ENCODE measurements at places on chromosomes 3 and 15.

DNA sequence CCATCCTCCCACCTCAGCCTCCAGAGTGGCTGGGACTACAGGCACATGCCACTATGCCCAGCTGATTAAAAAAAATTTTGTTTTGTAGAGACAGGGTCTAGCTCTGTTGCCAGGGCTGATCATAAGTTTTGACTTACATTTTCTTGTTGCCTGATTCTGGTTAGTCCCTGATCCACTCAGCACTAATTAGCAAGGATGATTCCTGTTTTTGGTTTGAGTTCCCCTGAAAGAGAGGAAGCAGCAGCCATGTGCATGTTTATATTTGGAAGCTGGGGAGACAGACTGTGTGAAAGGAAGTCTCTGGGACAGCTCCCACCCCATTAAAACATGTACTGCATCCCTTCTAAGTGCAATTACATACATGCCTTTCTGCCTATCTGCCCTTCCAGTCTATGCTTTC is 3.6 kb upstream of the NCK1 start:
- no peaks in the 10 kb centered on the region for H3K27me3 ChIP-seq
- H3K36me3 ChIP-seq = no peaks in the 10 kb centered on the region
- DNase-seq = no peak
- H3K4me1 ChIP-seq = peaks cover 7% of the 10 kb centered on the region
- H3K4me3 ChIP-seq = no peak overlapping the region
- H3K27ac ChIP-seq = no peak overlapping the region

GRCh38 chr3:153539263-153539662 is 377.2 kb downstream of the RAP2B start:
- no peak for DNase-seq
- H3K4me1 ChIP-seq = no peaks in the 10 kb centered on the region
- H3K27me3 ChIP-seq = no peaks in the 10 kb centered on the region
- no peak overlapping the region for H3K27ac ChIP-seq
- H3K4me3 ChIP-seq = no peak overlapping the region
- H3K36me3 ChIP-seq = no peaks in the 10 kb centered on the region

GRCh38 chr3:100891827-100892226 is 101.4 kb downstream of the ABI3BP start:
- H3K4me1 ChIP-seq = no peaks in the 10 kb centered on the region
- H3K36me3 ChIP-seq = no peaks in the 10 kb centered on the region
- H3K4me3 ChIP-seq = no peak overlapping the region
- no peak for DNase-seq

DNA sequence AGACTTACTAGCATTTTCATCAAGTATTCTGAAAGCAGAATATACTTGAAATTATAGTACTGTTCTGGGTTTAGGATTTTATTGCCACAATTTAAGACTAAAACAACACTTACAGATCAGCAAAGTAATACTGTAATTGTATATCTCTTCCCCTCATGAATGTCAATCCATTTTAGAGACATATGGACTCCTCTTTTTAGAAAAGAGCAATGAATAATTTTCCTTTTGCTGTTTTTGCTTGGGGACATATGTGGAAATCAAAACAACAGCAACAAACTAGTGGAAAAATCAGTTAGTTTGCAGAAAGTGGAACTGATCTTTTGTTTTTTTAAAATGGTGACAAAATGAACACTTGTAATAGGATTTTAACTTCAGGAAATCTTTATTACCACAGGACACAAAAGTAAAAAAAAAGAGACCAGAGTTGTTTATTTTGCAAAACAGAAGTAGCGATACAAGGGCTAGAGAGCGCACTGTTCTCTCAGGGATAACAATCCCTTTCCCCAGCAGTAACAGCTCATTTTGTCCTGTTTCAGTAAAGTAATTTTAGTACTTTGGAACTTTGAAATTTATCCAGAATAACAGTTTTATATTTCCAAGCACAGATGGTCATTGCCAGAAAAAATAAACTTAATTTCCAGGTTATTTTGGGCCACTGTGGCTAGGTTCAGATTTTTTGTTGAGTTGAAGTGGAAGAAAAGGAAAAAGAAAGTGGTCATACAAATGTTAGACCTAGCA is 17.1 kb downstream of the LEKR1 start:
- no peaks in the 10 kb centered on the region for H3K4me1 ChIP-seq
- H3K27me3 ChIP-seq = no peaks in the 10 kb centered on the region
- no peak for DNase-seq
- H3K4me3 ChIP-seq = no peak overlapping the region
- no peaks in the 10 kb centered on the region for H3K36me3 ChIP-seq

GRCh38 chr15:63382966-63383710 is 1.5 kb upstream of the CA12 start:
- H3K4me1 ChIP-seq = peaks cover 7% of the 10 kb centered on the region
- no peak for DNase-seq
- no peaks in the 10 kb centered on the region for H3K36me3 ChIP-seq

GRCh38 chr3:122318620-122319019 is 6.4 kb upstream of the CSTA start:
- H3K4me3 ChIP-seq = no peak overlapping the region
- no peaks in the 10 kb centered on the region for H3K27me3 ChIP-seq
- no peaks in the 10 kb centered on the region for H3K36me3 ChIP-seq
- no peak overlapping the region for H3K27ac ChIP-seq

DNA sequence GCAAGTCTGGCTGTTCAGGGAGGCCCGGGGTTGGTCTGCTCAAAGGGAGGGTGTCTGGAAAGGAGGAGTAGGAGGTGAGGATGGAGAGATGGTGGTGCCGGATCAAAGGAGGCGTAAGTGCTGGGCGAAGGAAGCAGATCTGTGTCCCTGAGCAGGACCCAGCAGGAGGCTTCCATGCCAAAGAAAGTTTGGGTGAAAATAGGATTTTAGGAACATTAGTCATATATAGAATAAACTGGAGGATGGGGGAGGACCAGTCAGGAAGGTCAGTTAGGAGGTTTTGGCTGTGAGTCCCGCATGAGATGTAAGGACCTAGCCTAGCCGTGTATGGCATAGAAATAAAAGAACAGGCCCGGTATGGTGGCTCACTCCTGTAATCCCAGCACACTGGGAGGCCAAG is 28.6 kb upstream of the VPS8 start:
- no peaks in the 10 kb centered on the region for H3K27me3 ChIP-seq
- peaks cover 16% of the 10 kb centered on the region for H3K4me1 ChIP-seq
- H3K4me3 ChIP-seq = no peak overlapping the region
- H3K27ac ChIP-seq = no peak overlapping the region
- DNase-seq = no peak
- H3K36me3 ChIP-seq = no peaks in the 10 kb centered on the region

DNA sequence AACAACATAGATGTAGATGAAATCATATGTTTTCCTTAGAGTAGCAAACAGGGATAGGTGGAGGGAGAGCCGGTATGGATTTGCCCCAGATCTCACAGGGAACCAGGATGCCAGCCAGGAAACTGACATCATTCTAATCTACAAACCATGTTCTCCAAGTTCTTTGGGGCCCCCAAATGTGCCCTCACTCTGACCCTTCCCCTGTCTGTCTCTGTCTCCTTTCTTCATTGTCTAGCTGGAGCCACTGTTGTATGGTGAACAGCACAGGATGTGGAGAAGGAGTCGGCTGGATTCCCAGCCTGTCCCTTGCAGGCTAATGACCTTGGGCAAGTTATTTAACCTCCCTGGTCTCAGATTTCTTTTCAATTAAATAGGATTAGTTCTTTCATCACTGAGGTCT is 962 bp downstream of the ATP13A5 start:
- no peaks in the 10 kb centered on the region for H3K4me1 ChIP-seq
- H3K27me3 ChIP-seq = no peaks in the 10 kb centered on the region
- DNase-seq = no peak
- H3K4me3 ChIP-seq = no peak overlapping the region
- no peaks in the 10 kb centered on the region for H3K36me3 ChIP-seq

Data from effector memory CD4-positive, alpha-beta T cell (primary cell).